Adrenal gland (tissue), 19 donors: ENCODE measurements at places on chromosomes 1 and 21. TPM values are rescaled to one million over a fixed set of nuclear protein-coding genes. Genes with fewer than 3 reads are reported as not detected.

SPRR2F gene
- total RNA-seq: not detected

RAP1GAP gene
- total RNA-seq: 67.0 TPM

RHCE gene
- not detected for total RNA-seq

E2F2 gene
- total RNA-seq: 0.28 TPM

RGS18 gene
- 1.6 TPM for total RNA-seq

SH2D5 gene
- not detected for total RNA-seq

WDR64 gene
- not detected for total RNA-seq

DNM3 gene
- 17.5 TPM for total RNA-seq

PTGER3 gene
- total RNA-seq: 19.2 TPM

TMEM59 gene
- total RNA-seq: 641 TPM

SELE gene
- total RNA-seq: 0.85 TPM

CDC7 gene
- 3.5 TPM for total RNA-seq

AMY1C gene
- total RNA-seq: not detected

SPRR2G gene
- not detected for total RNA-seq

S100A2 gene
- total RNA-seq: 1.1 TPM

FALEC gene
- not detected for total RNA-seq

STYXL2 gene
- 0.55 TPM for total RNA-seq

LRRC71 gene
- 0.19 TPM for total RNA-seq

G0S2 gene
- 484 TPM for total RNA-seq

CCDC27 gene
- total RNA-seq: not detected

KLF17 gene
- total RNA-seq: 4.6 TPM

PHLDA3 gene
- 5.7 TPM for total RNA-seq

PDC gene
- total RNA-seq: not detected

CYP2J2 gene
- 0.27 TPM for total RNA-seq

MYOG gene
- total RNA-seq: not detected

LAX1 gene
- not detected for total RNA-seq

TNFRSF8 gene
- total RNA-seq: 0.28 TPM

KLHL20 gene
- total RNA-seq: 25.6 TPM

CBS gene
- 3.0 TPM for total RNA-seq

CYP4A11 gene
- not detected for total RNA-seq

FAAH gene
- 29.4 TPM for total RNA-seq

TAL1 gene
- total RNA-seq: 1.2 TPM

COL24A1 gene
- not detected for total RNA-seq

MSH4 gene
- total RNA-seq: 0.14 TPM

TMED5 gene
- 58.6 TPM for total RNA-seq

NPHS2 gene
- total RNA-seq: not detected

EPHA8 gene
- not detected for total RNA-seq

RNF186 gene
- not detected for total RNA-seq

CLDN17 gene
- total RNA-seq: not detected
